ENCODE measurements at places on chromosomes 7 and 10.

- DNase-seq: no peak
Observed at GRCh38 chr7:76310102-76310957, 7.9 kb downstream of the HSPB1 start.

- no peak for DNase-seq
Observed at GRCh38 chr7:150668977-150669376, 16.5 kb upstream of the GIMAP2 start.

DNA sequence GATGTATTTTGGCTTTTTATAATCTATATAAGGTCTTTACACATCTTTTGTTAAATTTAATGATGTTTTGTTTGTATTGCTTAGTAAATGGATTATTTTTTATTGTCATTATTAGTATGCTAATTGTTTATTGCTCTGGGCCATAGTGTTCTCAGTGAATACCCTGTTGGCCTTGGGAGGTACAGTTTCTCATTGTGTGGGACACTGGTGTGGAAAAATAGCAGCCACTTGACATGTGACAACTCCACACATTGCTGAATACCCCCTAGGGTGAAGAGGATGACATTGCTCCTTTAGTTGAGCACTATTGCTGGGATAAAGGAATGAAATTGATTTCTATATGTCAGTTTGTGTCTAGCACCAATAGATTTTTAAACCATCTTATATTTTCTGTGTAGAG is 130.9 kb downstream of the CCNY start:
- no peak for DNase-seq

DNA sequence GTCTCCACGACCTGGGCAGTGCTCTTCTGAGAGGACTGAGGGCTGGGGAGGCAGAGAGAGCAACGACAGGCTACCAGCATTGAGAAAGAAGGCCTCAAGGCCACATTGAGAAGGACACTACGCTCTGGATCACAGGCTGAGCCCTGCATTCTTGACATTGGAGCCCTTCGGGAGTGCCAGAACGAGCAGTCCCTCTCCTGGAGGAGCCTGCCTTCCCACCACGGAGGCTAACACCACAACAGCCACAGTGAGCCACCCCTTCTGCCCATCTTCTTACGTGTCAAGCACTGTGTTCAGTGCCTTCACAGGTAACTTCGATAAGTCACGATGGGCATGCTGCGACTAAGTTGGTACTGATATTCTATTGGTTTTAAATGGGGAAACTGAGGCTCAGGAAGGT is 267.8 kb downstream of the RPS24 start:
- no peak for DNase-seq

GRCh38 chr10:61000769-61001730 is 57.1 kb upstream of the RHOBTB1 start:
- DNase-seq: no peak

DNA sequence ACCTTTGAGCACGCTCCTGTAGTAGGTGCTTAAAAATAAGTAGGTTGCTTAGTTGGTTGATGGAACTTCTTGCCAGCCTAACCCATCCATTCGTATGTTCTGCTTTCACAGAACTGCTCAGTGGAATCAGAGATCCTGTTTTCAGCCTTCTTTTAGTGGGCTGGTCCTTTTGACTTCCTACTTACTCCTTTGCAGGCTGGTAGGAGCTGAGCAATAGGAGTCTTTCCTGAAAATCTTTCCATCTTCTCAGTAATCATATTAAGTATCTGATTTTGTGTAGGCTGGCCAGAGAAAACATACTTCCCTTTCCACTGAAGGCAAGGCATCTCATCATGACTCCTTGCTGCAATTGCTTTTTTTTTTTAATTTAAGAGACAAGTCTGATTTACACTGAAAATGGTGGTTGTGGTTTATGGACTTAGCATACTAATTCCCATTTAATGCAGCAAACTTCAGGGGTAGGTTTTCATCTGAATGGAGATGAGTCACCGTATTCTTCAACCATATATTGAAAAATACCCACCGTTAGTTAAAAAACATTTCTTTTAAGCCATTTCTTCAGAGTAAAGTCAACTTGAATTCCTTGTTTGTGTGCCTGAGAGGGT is 208.0 kb downstream of the ZNF365 start:
- no peak for DNase-seq

- DNase-seq: peak; percentile 98
Observed at GRCh38 chr7:124929467-124930172, at the start of gene POT1. Gene POT1 (minus strand): TSS chr7:124929825. CDS start chr7:124897173, 32,652 bp downstream.

DNA sequence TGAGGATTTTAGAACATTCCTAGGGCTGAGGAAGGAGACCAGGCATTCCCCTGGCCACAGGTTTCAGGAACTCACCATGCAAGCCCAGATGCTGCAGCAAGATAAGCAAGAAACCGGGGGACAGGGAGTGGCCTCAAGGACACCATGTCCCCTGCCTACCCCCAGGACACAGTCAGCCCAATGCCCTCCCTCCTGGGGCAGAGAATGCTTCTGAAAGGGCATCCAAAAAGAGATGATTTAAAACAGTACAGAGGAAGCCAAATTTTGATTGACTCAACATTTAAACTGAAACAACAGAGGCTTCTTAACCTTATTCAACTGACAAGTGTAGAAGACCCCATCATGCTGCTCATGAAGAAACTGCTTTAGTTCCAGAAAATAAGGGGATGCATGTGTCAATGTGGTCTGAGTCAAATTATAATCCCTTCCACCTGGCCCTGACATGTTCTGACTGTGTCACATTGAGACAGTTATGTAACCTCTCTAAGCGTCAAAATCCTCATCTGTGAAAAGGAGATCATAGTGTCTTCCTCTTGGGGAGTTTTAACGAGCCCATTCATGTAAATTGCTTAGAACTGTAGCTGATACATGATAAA is 60.0 kb downstream of the ICA1 start:
- no peak for DNase-seq

- no peak for DNase-seq
Observed at GRCh38 chr10:102473445-102474331, 22.3 kb upstream of the C10orf95 start.

GRCh38 chr7:132782777-132783640 is 206.7 kb upstream of the PLXNA4 start:
- DNase-seq: no peak

DNA sequence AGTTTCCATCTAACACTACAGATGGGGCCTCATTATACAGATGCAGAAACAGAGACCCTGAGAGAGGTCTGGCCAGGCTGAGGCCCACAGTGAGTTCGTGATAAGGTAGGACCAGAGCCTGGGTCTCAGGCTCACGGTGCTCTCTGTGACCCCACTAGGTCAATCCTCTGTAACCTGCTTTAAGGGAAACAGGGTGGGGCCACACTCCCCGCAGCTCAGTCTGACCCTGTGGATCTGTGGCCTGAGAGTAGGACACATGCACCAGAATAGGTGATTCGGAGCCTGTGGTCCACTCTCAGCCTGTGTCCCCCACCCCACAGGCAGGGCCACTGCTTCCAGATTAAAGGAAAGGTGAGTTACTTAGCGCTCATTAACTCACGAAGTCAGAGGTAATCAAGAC is 137.8 kb upstream of the FAM20C start:
- DNase-seq: no peak

DNA sequence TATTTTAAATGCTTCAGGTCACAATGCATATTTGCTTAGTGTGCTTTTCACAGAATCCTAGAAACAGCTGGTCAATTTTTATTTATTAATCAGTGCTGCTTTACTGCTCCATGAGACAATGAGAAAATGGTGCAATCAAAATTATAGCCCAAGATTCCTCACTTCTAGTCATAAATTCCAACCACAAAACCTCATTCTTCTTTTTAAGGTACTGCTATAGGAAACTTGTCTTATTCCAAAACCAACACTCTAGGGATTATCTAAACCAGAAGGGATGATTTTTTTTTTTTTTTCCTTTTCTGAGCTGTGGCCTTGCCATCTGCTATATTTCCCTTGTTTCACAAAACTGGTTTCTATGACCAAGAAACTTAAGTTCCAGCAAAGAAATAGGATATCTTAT is 64.0 kb upstream of the SEMA3A start:
- DNase-seq: no peak

DNA sequence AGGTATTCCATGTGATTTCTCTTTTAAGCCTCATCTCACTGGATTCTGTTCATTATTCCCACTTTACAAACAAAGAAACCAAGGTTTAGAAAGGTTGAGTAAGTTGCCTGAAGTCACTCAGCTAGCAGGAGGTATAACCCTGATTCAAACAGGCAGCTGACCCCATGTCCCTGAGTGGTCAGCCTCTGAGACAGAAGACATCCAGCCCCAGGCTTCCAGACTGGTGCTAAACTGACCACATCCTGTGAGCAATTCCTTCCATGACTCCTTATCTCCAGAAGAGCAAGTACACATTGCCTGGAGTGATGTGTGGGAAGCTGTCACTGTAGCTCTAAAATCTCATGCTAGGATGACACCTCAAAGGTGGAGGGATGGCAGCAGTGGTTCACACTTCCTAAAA is 3.7 kb downstream of the PLPP4 start:
- DNase-seq: no peak

- DNase-seq: no peak
Observed at GRCh38 chr7:36967387-36967786, 243.1 kb upstream of the AOAH start.

DNA sequence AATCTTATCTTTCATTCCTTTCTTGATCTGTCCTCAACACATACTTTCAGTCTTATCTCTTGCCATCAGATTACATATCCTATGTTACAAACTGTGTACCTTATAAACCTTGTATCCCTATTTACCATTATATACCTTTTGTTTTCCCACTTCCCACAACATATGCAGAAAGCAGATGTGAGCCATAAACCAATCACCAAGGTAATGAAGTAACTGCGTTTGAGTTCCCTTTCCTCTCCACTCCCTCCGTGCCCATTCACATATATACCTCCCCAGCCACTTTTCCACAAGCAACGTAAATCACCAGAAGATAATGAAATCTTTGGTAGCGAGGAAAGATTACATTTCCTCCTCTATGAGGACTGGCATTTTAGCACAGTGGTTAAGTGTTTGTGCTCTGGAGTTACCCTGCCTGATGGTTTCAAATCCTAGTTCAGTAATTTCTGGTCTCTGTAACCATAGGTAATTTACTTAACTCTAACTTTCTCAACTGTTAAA is 55.5 kb upstream of the PHF14 start:
- no peak for DNase-seq

DNA sequence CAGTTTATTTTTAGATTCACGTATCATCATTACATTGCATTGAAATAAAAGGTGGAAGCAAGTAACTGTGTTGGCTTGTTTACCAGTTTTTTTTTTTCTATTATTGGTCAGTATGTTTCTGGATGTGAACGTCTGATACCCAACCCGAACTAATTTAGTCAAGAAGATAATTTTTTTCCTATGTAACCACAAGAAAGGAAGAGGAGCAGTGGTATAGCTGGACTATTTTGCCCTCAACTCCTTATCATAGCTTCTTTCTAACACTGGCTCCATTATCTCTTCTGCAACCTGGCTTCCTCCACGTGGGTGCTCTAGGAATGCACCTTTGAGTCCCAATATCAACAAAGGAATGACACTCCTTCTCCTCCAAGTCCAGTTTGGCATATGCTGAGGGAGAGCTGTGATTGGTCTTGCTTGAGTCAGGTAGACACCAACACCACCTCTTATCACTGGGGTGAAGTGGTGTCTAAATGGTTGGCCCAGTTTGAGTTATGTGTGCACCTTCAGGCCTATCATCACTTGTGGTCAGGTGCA is 29.4 kb downstream of the OR9A2 start:
- DNase-seq: no peak

DNA sequence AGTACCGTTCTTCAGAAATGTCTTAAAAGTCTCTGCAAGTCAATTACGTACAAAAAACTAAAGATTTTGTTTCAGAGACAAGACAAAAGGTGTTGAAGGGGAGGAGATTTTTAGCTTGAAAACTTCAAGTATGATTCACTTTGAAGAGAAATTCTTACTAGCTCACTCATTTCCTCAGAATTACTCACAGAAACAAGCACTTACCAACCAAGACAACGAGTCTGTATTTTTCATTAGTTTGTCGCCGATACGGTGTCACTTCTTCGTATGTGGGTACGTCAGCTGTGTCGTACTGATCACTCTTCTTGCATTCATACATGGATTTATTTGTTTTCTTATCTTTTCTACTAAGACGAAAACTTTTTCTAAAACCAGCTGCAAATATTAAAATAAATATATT is 90.6 kb upstream of the ODAD2 start:
- no peak for DNase-seq

GRCh38 chr10:123129618-123130271 is 6.0 kb upstream of the HMX3 start:
- DNase-seq: no peak

- no peak for DNase-seq
Observed at GRCh38 chr7:124764847-124765400, 668 bp downstream of the GPR37 start.

DNA sequence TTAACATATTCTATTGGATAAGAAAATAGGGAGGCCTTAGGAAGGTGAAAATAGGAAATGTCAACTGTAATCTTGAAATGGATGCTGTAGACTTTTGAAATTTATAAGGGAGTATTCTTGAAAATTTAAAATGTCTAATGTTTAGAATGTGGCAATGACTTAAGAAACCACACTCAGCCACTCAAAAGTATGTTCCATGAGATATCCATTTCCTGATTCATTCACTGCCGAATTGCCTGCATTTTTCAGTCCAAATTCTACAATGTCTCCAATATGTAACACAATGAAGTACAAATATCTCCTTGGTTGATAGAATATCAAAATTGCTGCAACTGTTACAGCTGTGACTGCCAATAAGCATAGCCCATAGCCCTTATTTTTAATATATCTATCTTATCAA is 25.9 kb downstream of the PRKG1 start:
- no peak for DNase-seq

DNA sequence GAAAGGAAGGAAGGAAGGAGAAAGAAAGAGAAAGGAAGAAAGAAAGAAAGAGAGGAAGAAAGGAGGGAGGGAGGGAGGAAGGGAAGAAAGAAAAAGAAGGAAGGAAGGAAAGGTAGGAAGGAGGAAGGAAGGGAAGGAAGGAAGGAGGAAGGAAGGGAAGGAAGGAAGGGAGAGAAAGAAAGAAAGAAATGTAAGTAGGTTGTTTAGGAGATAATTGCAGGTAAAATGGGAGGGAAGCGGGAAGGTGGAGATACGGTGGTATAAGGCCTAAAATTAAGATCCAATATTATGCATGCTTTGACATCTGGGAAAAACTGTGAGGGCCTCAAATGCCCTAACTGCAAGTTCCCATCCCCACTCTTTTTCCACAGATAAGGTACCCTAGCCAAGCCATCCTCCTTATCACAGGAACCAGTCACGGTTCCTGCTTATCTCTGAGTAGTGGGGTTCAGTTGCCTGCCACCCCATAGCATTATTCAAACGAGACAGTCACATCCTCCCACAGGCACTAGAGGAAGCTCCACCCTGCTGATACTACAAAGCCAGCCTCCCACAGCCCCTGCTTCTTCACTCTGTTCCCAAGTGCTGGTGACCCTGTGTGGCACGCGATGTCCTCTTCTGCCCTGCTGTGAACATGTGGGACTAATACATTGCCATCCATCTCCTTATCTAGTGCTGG is 28.7 kb downstream of the ST8SIA6 start:
- DNase-seq: no peak

- no peak for DNase-seq
Observed at GRCh38 chr7:16774294-16774693, 20.7 kb downstream of the TSPAN13 start.

DNA sequence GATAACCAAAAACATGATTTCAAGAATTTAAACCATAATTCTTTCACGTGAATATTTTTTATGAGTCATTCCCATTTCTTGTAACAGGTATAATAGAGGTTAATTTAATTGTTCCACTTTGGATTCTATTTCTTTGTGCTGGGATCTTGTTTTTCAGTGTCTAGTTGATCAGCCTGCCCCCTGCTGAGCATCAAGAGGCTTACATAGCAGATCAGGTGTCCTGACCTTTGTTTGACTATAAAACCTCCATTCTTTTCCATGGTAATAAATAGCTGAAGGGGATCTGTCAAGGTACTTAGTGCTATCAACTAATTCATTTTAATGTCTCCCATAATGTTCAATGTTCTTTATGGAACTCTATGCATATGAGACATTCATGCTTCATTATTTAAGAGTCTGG is 4.9 kb downstream of the COL17A1 start:
- no peak for DNase-seq
